ENCODE measurements at places on chromosomes 7 and 10.

GRCh38 chr7:7870555-7870954 is 98.0 kb upstream of the GLCCI1 start:
- DNase-seq, result no peak

DNA sequence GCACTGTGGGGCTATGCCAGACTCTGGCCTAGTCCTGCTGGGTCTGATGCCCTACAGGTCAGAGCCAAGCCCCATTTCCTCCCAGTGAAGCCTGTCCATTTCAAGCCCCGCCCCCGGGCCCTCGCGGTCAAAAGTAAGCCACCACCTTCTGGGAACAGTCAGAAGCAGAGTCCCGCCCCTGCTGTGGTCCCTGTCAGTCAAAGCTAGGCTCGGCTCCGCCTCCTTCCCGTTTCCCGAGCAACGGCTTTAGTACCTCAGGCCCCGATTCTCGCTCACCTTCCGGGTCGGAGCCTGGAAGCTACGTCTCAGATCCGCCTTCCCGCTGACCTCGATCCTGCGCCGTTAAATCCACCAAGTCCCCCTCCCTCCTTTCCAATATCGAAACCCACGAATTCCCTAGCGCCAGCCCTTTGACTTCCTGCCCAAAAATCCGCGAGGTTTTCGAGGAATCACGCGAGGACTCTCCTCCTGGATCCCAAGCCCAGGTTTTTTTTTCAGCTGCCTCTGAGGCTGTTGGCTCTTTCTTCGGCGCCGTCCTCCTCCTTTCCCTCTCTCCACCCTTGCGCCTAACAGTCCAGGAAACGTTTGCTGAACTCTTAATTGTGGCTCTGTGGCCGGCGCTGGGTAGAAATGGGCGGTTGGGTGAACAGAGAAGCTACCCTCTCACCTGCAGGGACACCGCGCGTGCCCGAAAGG is 11.8 kb downstream of the SFXN3 start:
- peak; percentile 93 for DNase-seq

DNA sequence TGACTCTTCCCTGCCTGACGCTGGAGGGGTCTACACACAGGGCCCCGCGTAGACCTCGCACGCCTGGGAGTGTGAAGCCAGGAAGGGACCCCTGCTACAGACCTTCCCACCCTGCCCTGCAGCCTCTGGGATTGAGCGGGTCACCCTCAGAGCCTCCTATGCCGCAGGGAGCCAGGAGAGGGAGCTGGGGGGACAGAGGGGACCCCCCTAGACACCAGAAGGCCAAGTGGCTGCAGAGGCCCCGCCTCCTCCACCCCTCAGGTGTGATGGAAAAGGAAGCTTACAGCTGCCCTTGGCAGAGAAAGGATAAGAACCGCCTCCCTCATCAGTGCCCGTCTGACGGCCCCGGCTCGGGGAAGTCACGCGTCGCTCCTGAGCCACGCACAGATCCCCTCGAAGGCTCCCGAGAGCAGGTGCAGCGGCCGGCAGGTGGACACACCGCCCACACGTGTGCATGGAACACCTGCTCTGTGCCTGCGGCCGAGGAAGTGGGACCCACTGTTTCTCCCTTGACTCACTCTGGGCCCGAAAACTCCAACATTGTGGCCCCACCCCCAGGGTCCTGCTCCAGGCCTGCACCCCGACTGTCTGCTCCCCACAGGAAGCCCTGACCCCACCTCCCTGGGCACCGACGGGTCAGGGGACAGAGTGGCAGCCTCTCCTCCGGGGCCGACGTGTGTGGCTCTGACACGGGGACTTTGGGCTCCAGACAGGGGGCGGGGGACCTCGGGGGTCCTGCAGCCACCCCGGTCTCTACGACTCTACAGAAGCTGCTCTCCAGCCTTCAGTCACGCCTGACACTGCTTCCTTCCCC is 73.3 kb downstream of the MICALL2 start:
- DNase-seq, result no peak

- no peak for DNase-seq
These were observed 29.5 kb downstream of the PLEKHA8 start for GRCh38 chr7:30057741-30058140.

DNA sequence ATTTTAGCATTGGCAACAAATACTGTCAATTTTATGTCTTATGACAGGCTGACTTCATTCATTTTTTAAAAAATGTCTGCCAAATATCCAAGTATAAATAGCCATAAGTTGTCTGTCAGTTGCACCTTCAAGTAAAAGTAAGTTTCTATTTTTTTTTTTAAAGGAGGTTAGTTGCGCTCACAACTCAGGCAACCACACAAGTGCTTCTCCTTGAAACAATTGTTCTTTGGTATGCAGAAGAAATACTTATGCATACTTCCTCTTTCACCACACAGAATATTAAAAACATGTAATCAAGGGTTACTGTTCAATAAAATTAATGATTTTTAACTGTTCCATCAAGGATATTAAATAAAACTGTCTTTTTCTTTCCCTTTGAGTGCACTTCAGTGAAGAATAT is 97.9 kb downstream of the RTKN2 start:
- no peak for DNase-seq

GRCh38 chr10:24435374-24435773 is 226.4 kb downstream of the KIAA1217 start:
- DNase-seq, result peak; percentile 81

- DNase-seq, result no peak
These were observed 136.0 kb upstream of the NAMPT start for GRCh38 chr7:106420736-106421135.

DNA sequence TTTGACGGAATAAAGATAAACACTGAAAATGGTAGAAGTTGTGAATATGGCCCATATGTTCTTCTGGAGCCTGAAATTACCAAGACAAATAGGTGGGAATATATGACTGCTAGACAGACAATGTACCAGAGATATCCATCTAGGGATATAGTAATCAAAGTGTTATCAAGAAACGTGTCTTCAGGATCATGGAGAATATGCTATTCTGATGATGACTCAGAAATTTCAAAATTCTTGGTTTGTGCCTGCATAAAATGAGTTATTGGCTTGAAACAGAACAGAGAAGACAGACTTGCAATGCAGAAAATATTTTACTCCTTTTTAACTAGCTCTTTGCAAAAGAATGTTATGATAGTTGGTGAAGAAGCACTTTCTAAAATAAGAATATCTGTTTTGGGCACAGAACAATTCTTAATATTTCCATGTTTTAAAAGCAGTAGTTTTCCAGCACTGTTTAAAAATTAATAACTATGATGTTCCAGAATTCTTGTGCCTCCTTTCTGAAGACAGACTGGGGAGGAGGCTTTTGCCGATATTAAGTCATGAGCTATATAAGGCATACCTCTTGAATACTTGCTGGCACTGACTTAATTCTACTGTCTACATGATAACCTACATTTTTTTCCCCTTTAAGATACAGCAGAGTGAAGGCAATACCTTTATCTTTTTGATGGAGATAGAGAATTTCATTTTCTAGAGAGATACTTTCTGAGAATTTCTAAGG is 34.4 kb upstream of the CABCOCO1 start:
- peak; percentile 87 for DNase-seq

DNA sequence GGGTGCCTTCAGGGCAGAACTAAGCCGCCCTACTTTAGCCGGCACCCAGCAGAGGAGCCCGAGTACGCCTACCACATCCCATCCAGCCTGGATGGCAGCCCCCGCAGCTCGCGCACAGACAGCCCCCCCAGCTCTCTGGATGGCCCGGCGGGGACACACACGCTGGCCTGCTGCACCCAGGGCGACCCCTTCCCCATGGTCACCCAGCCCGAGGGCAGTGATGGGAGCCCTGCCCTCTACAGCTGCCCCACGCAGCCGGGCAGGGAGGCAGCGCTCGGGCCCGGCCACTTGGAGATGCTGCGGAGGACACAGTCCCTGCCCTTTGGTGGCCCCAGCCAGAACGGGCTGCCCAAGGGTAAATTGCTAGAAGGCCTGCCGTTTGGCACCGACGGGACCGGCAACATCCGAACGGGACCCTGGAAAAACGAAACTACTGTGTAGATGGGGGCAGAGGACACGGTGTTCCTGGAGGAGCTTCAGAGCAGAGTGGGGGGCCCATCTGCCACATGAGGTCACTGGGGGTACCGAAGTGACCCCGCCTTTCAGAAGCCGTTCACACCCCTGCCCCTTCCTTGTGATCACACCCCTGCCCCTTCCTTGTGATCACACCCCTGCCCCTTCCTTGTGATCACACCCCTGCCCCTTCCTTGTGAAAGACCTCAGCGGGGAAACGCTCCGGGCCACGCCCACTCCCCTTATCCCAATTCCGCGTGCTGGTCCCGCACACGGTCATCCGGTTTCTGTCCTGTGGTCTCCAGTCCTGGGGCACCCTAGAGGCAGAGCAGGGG is 30.8 kb upstream of the KNDC1 start:
- DNase-seq, result no peak

DNA sequence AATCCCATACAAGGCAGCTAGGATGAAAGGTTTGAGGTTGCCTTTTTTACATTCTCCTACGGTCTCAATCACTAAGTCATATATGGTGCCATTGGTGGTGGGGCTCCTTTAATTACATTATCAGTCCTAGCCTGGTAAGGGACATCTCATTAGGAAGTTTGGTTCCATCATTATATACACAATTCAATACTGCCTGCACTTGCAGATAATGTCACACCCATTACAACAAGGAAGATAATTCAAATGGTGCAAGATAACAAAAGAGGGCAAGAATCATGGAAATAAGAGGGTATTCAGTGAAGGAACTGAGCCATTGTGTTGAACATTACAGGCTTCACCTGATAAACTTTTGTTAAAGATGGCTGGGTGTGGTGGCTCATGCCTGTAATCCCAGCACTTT is 1.7 kb upstream of the TMEM248 start:
- DNase-seq, result no peak

DNA sequence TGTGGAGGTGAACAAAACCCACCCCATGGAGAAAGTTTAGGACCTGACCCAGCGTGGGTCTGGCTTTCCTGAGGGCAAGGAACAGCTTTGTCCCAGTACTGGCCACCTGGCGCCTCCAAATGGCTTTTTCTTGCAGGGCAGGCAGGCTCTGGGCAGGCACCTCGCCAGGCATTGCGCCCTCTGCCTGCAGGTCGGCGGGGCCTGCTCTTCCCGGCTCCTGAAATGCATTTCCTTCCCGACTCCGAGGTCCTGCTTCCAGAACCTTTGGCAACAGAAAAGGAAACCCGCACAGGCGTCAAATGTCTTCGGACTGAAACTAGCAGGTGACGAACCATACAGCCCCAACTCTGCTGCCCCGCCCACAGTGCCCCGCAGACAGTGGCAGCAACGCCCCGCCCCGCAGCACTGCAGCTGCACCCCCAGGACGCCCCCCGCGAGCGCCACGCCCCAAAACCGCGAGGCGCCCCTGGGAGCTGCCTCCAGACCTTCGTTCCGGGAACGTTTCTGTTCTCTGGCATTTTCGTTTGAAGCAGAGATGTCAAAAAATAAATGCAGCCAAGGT is 65.5 kb downstream of the C10orf143 start:
- DNase-seq, result no peak

- no peak for DNase-seq
These were observed 121.1 kb downstream of the CCDC3 start for GRCh38 chr10:12880423-12880822.

DNA sequence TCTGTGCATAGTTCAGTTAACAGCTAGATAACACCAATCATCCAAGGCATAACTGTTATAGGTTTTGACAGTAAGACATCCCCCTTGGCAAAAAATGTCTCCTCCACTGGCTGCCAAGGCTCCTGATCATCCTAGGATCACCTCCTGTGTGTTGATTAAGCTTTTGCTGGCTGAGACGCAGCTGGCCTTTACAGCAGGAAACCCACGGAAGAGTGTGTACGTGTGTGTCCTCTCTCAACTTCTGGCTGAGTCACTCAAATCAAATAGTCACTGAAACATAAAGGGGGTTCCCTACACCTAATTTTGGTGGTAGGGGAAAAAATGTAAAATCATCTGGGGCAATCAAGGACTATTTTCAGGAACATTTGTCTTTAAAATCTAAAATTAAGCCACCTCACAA is 208.8 kb downstream of the CTNNA3 start:
- DNase-seq, result peak; percentile 24

DNA sequence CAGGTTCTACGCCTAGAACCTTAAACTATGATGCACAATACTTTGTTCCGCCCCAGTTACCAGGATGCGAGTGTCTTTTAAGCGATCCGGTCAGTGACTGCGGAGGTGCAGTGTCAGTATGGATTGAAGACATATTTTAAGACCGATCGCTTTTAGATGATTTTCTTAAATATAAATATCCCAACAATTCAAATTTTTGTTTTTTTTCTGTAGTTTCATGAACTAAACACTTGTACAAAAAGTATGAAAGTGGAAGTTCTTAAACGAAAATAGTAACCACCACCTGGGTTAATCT is 835 bp downstream of the COMMD3 start:
- no peak for DNase-seq

DNA sequence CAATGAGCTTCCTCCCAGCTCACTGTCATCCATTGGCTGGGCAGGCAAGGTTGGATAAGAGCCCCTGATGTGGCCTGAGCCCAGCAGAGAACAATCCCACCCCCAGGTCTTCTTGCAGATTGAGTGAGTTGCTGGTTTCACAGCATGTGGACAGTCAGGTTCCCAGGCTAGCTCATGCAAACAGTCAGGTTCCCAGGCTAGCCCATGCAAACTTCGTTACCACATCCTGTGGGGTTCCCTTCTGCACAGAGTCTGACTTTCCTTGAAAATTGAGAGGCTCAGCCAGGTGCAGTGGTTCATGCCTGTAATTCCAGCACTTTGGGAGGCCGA is 67.1 kb downstream of the TMEM130 start:
- DNase-seq, result no peak
